Panc1 (cell line): ENCODE measurements at places on chromosomes 11 and 22.

DNA sequence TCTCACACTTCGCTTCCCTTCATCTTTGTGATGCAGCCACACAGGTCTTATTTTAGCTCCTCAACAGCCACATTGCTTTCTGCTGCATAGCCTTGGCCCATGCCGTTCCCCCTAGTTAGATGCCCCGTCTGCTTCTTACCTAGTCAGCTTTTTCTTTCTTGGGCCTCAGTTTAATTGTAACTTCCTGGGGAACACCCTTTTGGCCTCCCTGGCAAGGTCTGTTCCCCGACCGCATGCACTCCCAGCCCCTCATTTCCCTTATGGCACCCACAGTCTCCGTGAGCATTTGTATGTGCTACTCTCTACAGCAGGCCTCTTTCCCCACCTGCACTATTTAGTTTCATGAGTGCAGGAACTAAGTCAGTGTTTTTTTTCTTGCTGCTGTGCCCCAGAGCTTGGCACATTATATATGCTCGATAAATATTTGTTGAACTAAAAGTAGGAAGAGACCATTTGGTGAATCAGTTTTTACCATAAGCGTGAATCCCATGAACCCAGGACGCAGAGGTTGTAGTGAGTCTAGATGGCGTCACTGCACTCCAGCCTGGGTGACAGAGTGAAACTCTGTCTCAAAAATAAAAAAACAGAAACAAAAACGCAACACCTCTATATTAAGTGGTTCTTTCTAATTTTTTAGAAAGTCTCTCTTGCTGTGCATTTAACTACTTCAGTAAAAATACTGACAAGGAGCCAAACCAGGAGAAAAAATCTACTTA is 38.5 kb downstream of the TNRC6B start:
- H3K27ac ChIP-seq, result no peak overlapping the region
- H3K4me3 ChIP-seq, result no peak overlapping the region
- no peaks in the 10 kb centered on the region for H3K4me1 ChIP-seq

DNA sequence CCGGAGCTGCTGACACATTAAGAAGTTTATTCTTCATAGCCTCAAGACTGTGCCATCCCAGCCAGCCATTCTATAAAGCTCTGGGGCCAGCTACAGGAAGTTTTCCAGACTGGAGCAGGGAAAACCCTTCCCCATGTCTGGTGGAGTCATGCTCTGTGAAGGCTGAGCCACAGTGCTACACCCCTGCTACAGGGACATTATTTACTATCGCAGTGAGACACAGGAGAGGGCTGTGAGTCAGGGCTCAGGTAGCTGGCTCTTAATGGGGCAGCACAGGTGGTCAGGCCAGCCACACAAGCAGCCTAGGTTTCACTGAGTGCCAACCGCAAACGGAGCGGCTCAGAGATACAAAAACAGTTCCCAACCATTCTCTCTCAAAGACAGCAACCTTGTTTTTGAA is 12.1 kb downstream of the HPS4 start:
- no peak overlapping the region for H3K27ac ChIP-seq
- H3K4me1 ChIP-seq, result no peaks in the 10 kb centered on the region
- peaks cover 10% of the 10 kb centered on the region; the same call in 1 of the 2 replicates for H3K36me3 ChIP-seq
- peak; percentile 66 for DNase-seq

DNA sequence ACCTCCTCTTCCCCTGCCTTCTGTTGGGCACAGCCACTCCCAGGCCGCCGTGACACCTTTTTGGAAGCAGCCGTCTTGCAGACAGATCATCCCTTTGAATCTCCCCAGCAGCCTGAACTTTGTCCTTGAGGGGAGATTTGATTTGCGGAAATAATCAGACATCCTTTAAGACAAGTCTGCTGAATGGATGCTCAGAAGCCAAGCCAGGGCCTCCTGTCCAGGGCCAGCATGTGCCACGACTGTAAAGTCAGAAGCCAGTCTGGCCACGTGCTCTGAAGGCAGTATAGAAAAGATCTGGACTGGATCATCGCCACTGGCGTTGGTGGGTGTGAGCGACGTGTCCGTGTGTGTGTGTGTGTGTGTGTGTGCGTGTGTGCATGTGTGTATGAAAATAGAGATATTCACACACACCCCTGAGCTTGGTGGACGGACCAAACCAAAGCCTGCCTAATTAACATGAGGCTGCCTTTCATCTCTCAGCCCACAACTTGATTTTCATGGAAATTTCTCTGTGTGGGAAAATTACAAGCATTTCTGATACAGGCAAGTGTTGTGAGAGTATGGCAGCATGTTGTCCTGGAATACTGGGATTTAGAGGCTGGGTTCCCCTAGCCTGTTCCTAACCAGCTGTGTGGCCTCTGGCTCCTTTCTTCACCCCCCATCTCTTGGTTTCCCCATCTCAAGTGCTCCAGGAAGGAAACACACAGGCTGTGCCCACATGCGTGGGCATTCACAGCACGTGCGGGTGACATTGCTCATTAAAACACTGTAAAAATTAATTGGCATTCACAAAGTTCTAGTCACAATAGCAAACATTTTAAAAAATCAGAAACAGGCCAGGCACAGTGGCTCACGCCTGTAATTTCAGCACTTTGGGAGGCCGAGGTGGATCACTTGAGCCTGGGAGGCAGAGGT is 61.8 kb upstream of the WNT7B start:
- H3K4me1 ChIP-seq, result peaks cover 58% of the 10 kb centered on the region
- H3K4me3 ChIP-seq, result no peak overlapping the region
- no peak for DNase-seq

GRCh38 chr11:47617417-47617809 is 23.2 kb upstream of the C1QTNF4 start:
- no peaks in the 10 kb centered on the region for H3K4me1 ChIP-seq
- no peaks in the 10 kb centered on the region for H3K27me3 ChIP-seq
- no peak overlapping the region for H3K4me3 ChIP-seq
- peaks cover 28% of the 10 kb centered on the region for H3K36me3 ChIP-seq

GRCh38 chr11:85976525-85976924 is 92.4 kb downstream of the PICALM start:
- H3K27ac ChIP-seq, result no peak overlapping the region
- H3K4me1 ChIP-seq, result no peaks in the 10 kb centered on the region

DNA sequence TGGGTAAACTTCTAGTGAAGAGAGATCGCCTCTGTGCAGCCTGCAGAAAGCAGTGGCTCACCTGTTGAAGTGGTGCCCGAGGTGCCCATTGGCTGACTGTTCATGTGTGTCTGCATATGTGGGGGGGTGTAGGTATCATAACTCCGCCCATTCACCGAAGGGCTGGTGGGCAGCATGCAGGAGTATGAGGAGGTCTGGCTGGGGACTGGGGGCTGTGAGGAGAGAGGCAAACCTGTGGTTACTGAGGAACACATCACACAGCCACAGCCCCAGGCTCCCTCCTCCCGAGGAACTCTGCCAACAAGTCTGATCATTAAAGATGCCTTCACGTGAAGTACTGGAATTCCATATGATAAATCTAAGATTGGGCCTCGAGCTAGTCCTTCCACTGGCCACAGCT is 20.5 kb downstream of the PAX6 start:
- no peaks in the 10 kb centered on the region for H3K36me3 ChIP-seq
- no peaks in the 10 kb centered on the region for H3K27me3 ChIP-seq
- no peak overlapping the region for H3K4me3 ChIP-seq
- no peak for DNase-seq

- no peaks in the 10 kb centered on the region for H3K36me3 ChIP-seq
- H3K27me3 ChIP-seq, result peaks cover 26% of the 10 kb centered on the region
- no peaks in the 10 kb centered on the region for H3K4me1 ChIP-seq
- H3K27ac ChIP-seq, result no peak overlapping the region
- H3K4me3 ChIP-seq, result no peak overlapping the region
Measured at GRCh38 chr11:116577956-116578355, 194.8 kb downstream of the BUD13 start.

- H3K36me3 ChIP-seq, result peaks cover 14% of the 10 kb centered on the region
- peaks cover 16% of the 10 kb centered on the region for H3K4me1 ChIP-seq
- H3K27me3 ChIP-seq, result no peaks in the 10 kb centered on the region
- H3K27ac ChIP-seq, result peak overlapping the region; percentile 83
Measured at GRCh38 chr11:118996926-118997626, 862 bp upstream of the CENATAC start.

DNA sequence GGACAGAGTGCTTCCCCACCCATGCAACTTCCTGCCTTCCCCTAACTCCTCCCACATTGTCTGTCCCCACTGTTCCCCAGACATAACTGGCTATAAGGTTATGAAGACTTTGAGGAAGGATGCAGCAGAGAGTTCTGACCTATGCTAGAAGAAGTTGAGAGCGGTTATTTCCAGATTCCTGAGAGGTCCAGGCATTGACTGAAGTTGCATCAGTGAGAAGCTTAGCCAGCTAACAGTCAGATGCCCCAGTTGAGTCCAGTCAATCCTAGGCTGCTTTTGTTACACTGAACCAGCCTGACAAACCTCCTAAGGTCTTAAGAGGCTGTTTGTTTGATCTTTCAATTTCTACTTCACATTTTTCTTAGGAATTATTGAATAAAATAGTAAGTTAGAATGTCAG is 937.9 kb upstream of the CCDC90B start:
- H3K36me3 ChIP-seq, result no peaks in the 10 kb centered on the region
- no peaks in the 10 kb centered on the region for H3K4me1 ChIP-seq
- no peak overlapping the region for H3K27ac ChIP-seq
- no peak overlapping the region for H3K4me3 ChIP-seq
- no peaks in the 10 kb centered on the region for H3K27me3 ChIP-seq

DNA sequence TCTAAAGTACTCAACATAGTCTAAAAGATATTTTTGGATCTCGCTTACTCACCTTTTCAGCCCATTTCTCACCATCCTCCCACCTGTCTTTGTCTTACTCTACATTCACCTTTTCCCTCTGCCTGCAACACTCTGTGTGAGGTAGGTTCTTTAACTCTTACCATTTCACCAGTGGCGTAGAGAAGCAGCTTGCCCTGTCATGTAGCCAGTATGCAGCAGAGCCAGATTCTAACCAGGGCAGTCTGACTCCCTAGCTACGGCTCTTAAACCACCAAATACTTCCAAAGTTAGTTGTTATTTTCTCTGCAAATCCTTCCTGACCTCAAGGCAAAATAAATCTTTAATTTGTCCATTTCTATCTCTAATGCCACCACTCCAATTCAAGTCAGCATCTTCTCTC is 7.5 kb downstream of the ALG8 start:
- no peaks in the 10 kb centered on the region for H3K4me1 ChIP-seq
- DNase-seq, result no peak
- H3K4me3 ChIP-seq, result no peak overlapping the region
- H3K27ac ChIP-seq, result no peak overlapping the region
- H3K27me3 ChIP-seq, result no peaks in the 10 kb centered on the region

GRCh38 chr11:66559142-66559865 is 9.1 kb downstream of the CTSF start:
- no peaks in the 10 kb centered on the region; the same call in 1 of the 2 replicates for H3K27me3 ChIP-seq
- H3K4me3 ChIP-seq, result no peak overlapping the region
- H3K27ac ChIP-seq, result no peak overlapping the region
- no peaks in the 10 kb centered on the region for H3K36me3 ChIP-seq
- H3K4me1 ChIP-seq, result no peaks in the 10 kb centered on the region

- H3K36me3 ChIP-seq, result no peaks in the 10 kb centered on the region
- no peak overlapping the region for H3K27ac ChIP-seq
- no peak for DNase-seq
- H3K4me1 ChIP-seq, result no peaks in the 10 kb centered on the region
- H3K4me3 ChIP-seq, result no peak overlapping the region
Measured at GRCh38 chr11:122617926-122618325, 37.6 kb upstream of the UBASH3B start.

DNA sequence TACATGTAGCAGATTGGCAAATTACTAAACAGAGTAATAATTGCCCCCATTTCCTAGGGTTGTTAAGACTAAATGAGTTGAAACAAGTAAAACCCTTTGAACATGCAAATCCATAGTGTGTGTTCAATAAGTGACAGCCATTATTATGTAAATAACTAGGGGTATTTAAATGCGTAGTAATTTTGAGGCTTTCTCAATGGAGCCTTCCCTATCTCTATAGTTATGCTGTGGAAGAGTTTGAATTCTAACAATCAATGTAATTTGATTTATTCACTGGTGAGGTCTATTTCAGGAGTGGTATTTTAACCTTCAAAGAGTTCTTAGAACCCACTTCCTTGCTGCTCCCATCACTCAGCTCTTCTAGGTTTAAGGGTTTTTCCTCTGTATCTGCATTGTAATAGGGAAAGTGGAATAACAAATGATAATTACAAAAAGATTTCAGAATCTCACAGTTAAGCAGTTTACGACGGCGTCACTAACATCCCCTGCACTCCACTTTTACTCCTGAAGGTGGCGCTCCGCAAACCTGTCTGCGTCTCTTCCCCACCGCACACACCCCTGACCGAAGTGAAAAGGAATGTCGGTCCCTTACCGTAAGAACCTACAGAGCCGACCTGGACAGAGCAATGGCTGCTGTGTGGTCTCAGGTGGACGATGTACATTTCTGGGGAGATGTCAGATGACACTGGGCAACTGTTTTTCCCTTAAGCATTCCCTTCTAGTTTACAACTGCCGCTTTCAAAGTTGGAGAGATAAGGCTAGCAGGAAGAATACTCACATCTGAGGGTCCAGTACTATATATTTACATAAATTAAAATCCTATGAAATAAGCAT is 80.8 kb downstream of the ZC3H12C start:
- no peak overlapping the region for H3K27ac ChIP-seq
- DNase-seq, result no peak
- no peak overlapping the region for H3K4me3 ChIP-seq
- no peaks in the 10 kb centered on the region for H3K36me3 ChIP-seq
- no peaks in the 10 kb centered on the region for H3K27me3 ChIP-seq

GRCh38 chr11:36407356-36407755 is 102.7 kb downstream of the TRAF6 start:
- H3K27me3 ChIP-seq, result peaks cover 4% of the 10 kb centered on the region
- no peak overlapping the region for H3K4me3 ChIP-seq
- H3K4me1 ChIP-seq, result no peaks in the 10 kb centered on the region
- no peak overlapping the region for H3K27ac ChIP-seq
- DNase-seq, result no peak
- no peaks in the 10 kb centered on the region for H3K36me3 ChIP-seq

GRCh38 chr11:96448225-96448624 is 58.4 kb downstream of the JRKL start:
- H3K4me1 ChIP-seq, result no peaks in the 10 kb centered on the region
- H3K36me3 ChIP-seq, result no peaks in the 10 kb centered on the region
- H3K27ac ChIP-seq, result no peak overlapping the region
- no peak overlapping the region for H3K4me3 ChIP-seq
- DNase-seq, result no peak

DNA sequence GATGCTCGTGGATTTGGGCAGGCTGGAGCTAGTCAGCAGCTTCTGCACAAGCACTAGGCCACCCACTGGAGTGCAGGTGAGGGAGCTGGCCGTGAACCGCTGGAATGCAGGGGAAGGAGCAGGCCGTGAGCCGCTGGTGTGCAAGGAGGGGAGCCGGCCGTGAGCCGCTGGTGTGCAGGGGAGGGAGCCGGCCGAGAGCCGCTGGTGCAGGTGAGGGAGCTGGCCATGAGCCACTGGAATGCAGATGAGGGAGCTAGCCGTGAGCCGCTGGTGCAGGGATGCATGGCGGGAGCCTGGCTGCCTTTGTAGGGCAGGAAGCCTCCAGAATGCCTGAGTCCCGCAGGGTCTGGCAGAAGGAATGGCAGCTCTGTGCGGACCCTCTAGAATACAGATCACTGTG is 4220.0 kb upstream of the OR11H1 start:
- no peak overlapping the region for H3K4me3 ChIP-seq
- H3K36me3 ChIP-seq, result no peaks in the 10 kb centered on the region
- no peaks in the 10 kb centered on the region for H3K4me1 ChIP-seq

- peaks cover 7% of the 10 kb centered on the region; the same call in 1 of the 2 replicates for H3K4me1 ChIP-seq
- H3K27me3 ChIP-seq, result no peaks in the 10 kb centered on the region
- DNase-seq, result no peak
Measured at GRCh38 chr22:23531966-23532705, 48.0 kb downstream of the IGLL1 start.

GRCh38 chr11:41921746-41922390 is 462.4 kb upstream of the LRRC4C start:
- H3K27ac ChIP-seq, result no peak overlapping the region
- no peak for DNase-seq
- no peaks in the 10 kb centered on the region for H3K36me3 ChIP-seq
- no peaks in the 10 kb centered on the region for H3K4me1 ChIP-seq
- no peaks in the 10 kb centered on the region for H3K27me3 ChIP-seq
- H3K4me3 ChIP-seq, result no peak overlapping the region

GRCh38 chr22:21639359-21639758 is 2.7 kb upstream of the SDF2L1 start:
- H3K36me3 ChIP-seq, result no peaks in the 10 kb centered on the region
- H3K27me3 ChIP-seq, result no peaks in the 10 kb centered on the region
- H3K27ac ChIP-seq, result no peak overlapping the region
